ENCODE measurements at places on chromosomes 6 and 20. TPM values are rescaled to one million over a fixed set of nuclear protein-coding genes. Genes with fewer than 3 reads are reported as not detected.
A peak's percentile ranks its signal among the peaks of the same experiment; 100 is the strongest.

The SLC22A7 gene
- total RNA-seq, result 0.80 TPM

The SNX3 gene
- 71.0 TPM for total RNA-seq

DNA sequence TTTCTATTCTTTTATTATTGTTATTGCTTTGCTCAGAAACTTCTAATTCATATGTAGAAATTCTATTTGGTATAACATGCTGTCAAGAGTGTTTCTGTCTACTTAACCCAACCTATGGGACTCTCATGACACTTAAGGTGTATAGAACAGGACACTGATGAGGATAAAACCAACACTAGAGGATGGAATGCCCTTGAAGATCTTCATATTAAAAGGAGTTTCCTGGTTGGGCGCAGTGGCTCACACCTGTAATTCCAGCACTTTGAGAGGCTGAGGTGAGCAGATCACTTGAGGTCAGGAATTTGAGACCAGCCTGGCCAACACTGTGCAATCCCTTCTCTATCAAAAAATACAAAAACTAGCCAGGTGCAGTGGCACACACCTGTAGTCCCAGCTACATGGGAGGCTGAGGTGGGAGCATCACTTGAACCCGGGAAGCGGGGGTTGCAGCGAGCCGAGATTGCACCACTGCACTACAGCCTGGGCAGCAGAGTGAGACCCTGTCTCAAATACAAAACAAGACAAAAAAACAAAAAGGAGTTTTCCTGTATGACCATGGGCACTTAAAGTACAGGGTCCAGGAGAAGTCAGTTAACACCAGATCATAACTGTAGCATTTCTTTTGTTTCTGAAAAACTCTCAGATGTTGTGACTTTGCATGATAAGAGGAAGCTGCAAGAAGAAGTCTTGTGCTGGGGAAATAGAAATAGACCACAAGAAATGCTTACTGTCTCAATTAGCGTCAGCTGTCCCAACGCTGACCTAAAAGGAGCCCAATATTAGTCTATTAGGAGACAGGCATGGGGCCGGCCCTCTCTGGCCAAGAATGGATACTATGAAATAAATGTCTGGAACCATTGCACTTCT is 38.9 kb upstream of the CD2AP start:
- DNase-seq, result no peak
- no peak overlapping the region for H3K4me3 ChIP-seq
- H3K36me3 ChIP-seq, result no peaks in the 10 kb centered on the region
- no peaks in the 10 kb centered on the region for H3K27me3 ChIP-seq
- no peak overlapping the region for H3K27ac ChIP-seq

DNA sequence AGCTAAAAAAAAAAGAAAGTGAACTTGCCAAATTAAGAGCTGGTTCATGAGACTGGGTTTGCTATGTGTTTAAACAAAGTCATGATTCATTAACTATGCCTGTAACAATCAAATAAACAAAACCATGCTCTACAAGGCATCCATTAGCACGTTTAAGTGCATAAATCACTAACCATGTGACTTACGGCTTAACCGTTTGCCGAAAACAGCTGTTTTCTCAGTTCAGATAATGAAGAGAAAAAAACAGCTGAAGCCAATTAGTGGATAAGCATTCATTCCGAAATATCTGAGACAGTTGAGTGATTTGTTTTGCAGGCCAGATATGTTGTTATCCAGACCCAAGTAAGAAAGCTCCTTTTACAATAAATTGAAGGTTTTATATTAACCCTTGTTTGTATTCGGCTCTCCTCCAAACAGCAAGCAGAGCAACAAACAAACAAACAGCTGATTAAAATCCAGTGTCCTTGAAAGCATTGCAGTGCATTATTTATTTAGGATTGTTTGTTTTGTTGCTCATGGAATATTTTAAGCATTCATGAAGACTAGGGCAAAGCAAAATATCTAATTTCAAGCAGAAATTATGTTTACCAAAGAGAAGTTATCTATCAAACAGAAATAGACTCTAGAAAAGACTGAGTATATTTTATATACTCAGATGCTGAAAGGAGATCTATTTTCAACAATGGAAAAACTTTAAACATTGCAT is 343.5 kb downstream of the RFPL4B start:
- no peaks in the 10 kb centered on the region for H3K27me3 ChIP-seq
- H3K36me3 ChIP-seq, result no peaks in the 10 kb centered on the region
- no peaks in the 10 kb centered on the region for H3K4me1 ChIP-seq

- no peak for DNase-seq
- no peaks in the 10 kb centered on the region for H3K27me3 ChIP-seq
- no peak overlapping the region for H3K4me3 ChIP-seq
- H3K36me3 ChIP-seq, result peaks cover 3% of the 10 kb centered on the region
- no peaks in the 10 kb centered on the region for H3K4me1 ChIP-seq
Observed at GRCh38 chr6:1923449-1923848, 313.7 kb downstream of the FOXC1 start.

DNA sequence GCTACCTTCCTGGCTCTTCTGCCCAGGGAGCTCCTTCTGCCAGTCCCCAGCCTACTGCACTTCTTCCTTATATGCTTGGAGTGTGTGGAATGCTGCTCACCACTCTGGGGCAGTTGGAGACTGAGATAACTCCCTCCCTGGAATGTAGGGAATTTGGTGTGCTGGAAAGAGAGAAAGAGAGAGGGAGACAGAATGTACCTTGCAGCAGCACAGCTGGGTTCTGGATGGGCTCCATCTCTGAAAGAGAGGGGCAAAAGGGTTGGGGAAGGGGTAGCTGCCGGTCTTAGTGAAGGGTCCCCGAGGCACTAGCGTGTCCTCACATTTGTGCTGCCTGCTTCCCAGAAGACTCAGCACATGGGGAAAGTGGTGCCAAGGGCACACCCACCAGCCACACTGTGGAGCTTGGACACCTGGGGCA is 40.2 kb upstream of the DDR1 start:
- no peaks in the 10 kb centered on the region for H3K36me3 ChIP-seq
- H3K27ac ChIP-seq, result no peak overlapping the region
- H3K4me1 ChIP-seq, result no peaks in the 10 kb centered on the region
- H3K4me3 ChIP-seq, result no peak overlapping the region
- H3K27me3 ChIP-seq, result no peaks in the 10 kb centered on the region
- no peak for DNase-seq

The KAT14 gene
- total RNA-seq, result 22.5 TPM

The RAMACL gene
- 1.1 TPM for total RNA-seq

DNA sequence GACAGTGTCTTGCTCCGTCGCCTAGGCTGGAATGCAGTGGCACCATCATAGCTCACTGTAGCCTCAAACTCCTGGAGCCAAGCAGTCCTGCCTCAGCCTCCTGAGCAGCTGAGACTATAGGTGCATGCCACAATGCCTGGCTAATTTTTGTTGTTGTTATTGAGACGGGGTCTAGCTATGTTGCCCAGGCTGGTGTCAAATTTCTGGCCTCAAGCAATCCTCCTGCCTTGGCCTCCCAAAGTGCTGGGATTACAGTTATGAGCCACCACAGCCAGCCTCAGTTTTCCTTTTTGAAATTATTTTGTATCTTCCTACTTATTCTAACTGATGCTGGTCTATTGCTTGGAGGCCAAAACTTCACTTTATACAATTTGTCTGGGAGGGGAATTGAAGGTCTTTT is 436.1 kb downstream of the UTRN start:
- H3K36me3 ChIP-seq, result no peaks in the 10 kb centered on the region
- no peaks in the 10 kb centered on the region for H3K27me3 ChIP-seq
- no peak for DNase-seq
- H3K4me3 ChIP-seq, result no peak overlapping the region
- H3K4me1 ChIP-seq, result no peaks in the 10 kb centered on the region

The BAG2 gene
- 1.6 TPM for total RNA-seq

- H3K27ac ChIP-seq, result no peak overlapping the region
- H3K4me3 ChIP-seq, result no peak overlapping the region
- no peaks in the 10 kb centered on the region for H3K27me3 ChIP-seq
- no peak for DNase-seq
- H3K4me1 ChIP-seq, result no peaks in the 10 kb centered on the region
Observed at GRCh38 chr6:21227486-21227885, 366.1 kb upstream of the SOX4 start.

GRCh38 chr6:118890997-118891790 is 2.8 kb upstream of the ASF1A start:
- no peaks in the 10 kb centered on the region for H3K36me3 ChIP-seq
- no peaks in the 10 kb centered on the region for H3K4me1 ChIP-seq
- no peaks in the 10 kb centered on the region for H3K27me3 ChIP-seq
- DNase-seq, result no peak

The KHDRBS2 gene
- 0.47 TPM for total RNA-seq

The PTK6 gene
- total RNA-seq, result 109 TPM

DNA sequence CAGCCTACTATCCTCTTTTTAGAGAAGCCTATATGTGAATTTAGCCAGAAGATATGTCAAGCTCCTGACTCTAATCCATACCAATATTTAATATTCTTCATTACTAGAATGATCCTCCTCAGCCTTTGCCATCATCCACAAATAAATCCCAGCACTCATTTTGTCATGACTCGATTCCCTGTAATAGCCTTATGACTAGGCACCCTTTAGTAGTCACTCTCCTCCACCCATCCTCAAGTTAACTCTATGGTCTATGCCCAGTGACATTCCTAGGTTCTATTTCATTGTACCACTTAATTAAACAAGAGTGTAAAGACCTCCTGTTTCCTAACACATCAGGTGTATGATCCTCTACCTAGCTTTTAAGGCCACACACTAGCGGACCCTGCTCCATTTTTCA is 450.4 kb upstream of the CITED2 start:
- H3K27me3 ChIP-seq, result no peaks in the 10 kb centered on the region
- no peaks in the 10 kb centered on the region for H3K4me1 ChIP-seq
- no peaks in the 10 kb centered on the region for H3K36me3 ChIP-seq
- no peak for DNase-seq
- no peak overlapping the region for H3K27ac ChIP-seq

DNA sequence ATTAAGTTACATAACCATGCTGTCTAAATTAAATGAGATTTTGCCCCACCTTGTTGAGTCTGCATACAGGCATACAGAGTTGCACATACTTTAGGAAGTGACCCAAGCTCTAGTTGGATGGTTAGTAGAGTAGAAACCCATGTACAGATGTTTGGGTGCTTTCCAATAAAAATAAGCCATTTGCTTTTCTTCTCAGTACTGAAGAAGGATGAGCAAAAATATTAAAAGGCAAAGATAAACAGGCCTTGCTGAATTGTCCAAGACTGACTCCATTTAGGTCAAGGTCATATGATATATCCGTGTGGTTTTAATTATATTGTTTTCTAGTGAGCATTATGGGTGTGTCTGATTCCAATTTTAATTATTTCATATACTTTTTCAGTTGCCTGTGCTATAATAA is 589.4 kb downstream of the RFPL4B start:
- no peak overlapping the region for H3K4me3 ChIP-seq
- no peak for DNase-seq
- H3K36me3 ChIP-seq, result no peaks in the 10 kb centered on the region
- no peaks in the 10 kb centered on the region for H3K4me1 ChIP-seq
- no peak overlapping the region for H3K27ac ChIP-seq
- H3K27me3 ChIP-seq, result no peaks in the 10 kb centered on the region

The SMOC2 gene
- total RNA-seq, result 13.0 TPM

- H3K36me3 ChIP-seq, result no peaks in the 10 kb centered on the region
- no peak overlapping the region for H3K4me3 ChIP-seq
Observed at GRCh38 chr6:165807249-165807960, 144.4 kb upstream of the PDE10A start.

The PI16 gene
- 1.5 TPM for total RNA-seq

- H3K36me3 ChIP-seq, result no peaks in the 10 kb centered on the region
- no peak overlapping the region for H3K27ac ChIP-seq
- no peak for DNase-seq
- H3K4me3 ChIP-seq, result no peak overlapping the region
- no peaks in the 10 kb centered on the region for H3K4me1 ChIP-seq
- no peaks in the 10 kb centered on the region for H3K27me3 ChIP-seq
Observed at GRCh38 chr6:29763491-29764289, 40.5 kb downstream of the HLA-F start.

The HLA-G gene
- not detected for total RNA-seq

The DOP1A gene
- 57.8 TPM for total RNA-seq

DNA sequence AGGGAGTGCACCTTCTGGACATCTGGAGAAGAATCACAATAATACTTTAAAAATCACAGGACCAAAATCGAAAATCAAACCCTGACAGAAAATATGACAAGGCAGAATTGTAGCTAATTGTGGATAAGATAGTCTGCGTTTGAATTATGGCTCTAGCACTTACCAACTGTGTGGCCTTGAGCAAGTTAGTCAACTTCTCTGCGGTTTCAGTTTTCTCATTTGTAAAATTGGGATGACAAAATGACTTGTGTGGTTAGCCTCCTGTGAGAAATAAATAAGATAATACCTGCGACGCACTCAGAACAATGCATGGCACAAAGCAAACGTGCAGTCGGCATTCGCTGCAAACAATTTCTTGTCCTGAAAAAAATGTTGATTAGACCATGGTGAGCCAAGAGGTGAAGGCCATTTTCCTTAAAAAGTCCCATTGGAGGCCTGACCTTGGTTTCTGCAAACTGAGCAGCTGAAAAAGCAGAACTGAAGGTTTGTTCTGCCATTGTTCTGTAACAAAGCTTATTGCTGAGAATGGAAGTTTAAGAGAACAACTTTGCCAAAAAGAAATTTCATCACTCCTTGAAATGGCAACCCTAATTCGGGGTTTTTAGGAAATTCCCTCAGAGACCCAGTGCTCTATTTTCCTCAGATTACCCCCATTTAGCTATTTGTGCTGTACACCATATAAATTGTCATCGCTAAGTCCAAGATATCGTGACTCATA is 266.3 kb downstream of the ERMARD start:
- no peaks in the 10 kb centered on the region for H3K27me3 ChIP-seq
- H3K4me3 ChIP-seq, result no peak overlapping the region
- H3K27ac ChIP-seq, result no peak overlapping the region
- H3K36me3 ChIP-seq, result no peaks in the 10 kb centered on the region
- no peak for DNase-seq

GRCh38 chr6:101226677-101227135 is 166.8 kb upstream of the GRIK2 start:
- H3K36me3 ChIP-seq, result no peaks in the 10 kb centered on the region
- DNase-seq, result peak; percentile 65
- H3K4me3 ChIP-seq, result no peak overlapping the region
- H3K27ac ChIP-seq, result no peak overlapping the region
- H3K27me3 ChIP-seq, result no peaks in the 10 kb centered on the region
- H3K4me1 ChIP-seq, result no peaks in the 10 kb centered on the region

GRCh38 chr6:163837691-163838431 is 423.3 kb downstream of the QKI start:
- no peaks in the 10 kb centered on the region for H3K27me3 ChIP-seq
- no peaks in the 10 kb centered on the region for H3K36me3 ChIP-seq
- no peaks in the 10 kb centered on the region for H3K4me1 ChIP-seq
- no peak overlapping the region for H3K4me3 ChIP-seq
- H3K27ac ChIP-seq, result no peak overlapping the region
- DNase-seq, result no peak

Data from Peyer's patch (tissue), 4 donors.